Right renal pelvis (tissue), 4 donors: ENCODE measurements at places on chromosomes 7 and 10.

DNA sequence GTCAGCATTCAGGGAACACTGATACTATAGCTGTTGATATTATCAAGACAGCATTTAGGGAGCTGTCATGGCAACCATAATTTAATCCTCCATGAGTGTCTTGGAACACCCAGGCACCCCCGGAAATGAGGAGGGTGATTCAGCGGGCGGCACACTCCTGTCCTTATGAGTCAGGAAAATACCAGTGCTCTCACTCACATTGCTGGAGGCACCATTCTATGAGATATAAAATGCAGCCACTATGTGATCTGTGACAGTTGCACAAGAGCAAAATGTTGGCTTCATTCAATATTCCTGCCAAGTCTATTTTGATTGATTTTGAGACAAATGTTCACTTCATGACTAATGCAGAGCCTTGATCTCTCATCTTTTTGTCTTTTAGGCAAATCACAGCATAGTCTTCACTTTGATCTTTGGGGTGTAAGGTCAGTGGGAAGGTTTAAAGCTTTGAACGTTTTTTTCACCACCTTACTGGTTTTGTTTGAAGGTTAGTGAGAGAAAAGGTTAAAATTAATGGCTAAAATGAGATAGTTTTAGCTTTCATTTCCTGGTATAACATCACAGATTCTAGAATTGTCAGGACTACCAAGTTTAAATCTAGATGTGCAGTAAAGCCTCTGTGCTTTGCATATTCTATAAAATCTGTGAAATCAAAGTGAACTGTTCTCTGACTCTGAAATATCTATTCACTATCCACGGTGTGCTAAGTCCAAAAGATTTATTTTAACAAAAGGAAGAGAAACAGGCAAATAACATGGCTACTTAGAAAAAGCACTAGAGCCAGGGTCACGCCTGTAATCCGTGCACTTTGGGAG, 12.4 kb upstream of the ARHGAP12 start:
- no peak for DNase-seq

DNA sequence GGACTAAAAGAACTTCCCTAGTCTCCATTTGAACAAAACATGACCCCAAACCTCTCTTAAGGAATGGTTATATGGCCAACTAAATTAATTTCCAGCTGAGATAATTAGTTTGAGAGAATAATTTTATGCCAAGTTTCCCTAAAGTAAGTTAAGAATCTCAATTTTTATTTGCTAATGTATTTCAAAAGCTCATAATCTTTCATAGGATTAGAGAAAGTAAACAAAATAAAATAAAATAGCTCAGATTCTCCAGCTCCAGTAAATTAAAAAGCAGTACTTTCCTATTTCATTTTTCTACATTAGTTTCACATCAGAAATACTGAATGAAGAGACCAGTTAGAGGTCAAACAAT, 44.4 kb downstream of the ENO4 start:
- DNase-seq, result no peak

GRCh38 chr10:45454262-45454661, 80.2 kb downstream of the ALOX5 start:
- DNase-seq, result no peak

GRCh38 chr10:103564776-103565520, 71.4 kb downstream of the NEURL1 start:
- no peak for DNase-seq

- no peak for DNase-seq
These were observed 28.0 kb upstream of the ARHGAP21 start for GRCh38 chr10:24751716-24752115.

GRCh38 chr10:31000867-31001266, 30.8 kb downstream of the ZNF438 start:
- DNase-seq, result no peak
